Frontal cortex (tissue), 4 donors: ENCODE measurements at places on chromosomes 5 and 9. TPM values are rescaled to one million over a fixed set of nuclear protein-coding genes. Genes with fewer than 3 reads are reported as not detected.

PTPRD gene
- total RNA-seq = 191 TPM

OR13C5 gene
- 0.41 TPM for total RNA-seq

CCL28 gene
- 0.41 TPM for total RNA-seq

ISOC1 gene
- total RNA-seq = 31.0 TPM

IL3 gene
- total RNA-seq = not detected

ZNF484 gene
- 51.4 TPM for total RNA-seq

KCNV2 gene
- total RNA-seq = not detected
